ENCODE measurements at places on chromosomes 1 and 21.

DNA sequence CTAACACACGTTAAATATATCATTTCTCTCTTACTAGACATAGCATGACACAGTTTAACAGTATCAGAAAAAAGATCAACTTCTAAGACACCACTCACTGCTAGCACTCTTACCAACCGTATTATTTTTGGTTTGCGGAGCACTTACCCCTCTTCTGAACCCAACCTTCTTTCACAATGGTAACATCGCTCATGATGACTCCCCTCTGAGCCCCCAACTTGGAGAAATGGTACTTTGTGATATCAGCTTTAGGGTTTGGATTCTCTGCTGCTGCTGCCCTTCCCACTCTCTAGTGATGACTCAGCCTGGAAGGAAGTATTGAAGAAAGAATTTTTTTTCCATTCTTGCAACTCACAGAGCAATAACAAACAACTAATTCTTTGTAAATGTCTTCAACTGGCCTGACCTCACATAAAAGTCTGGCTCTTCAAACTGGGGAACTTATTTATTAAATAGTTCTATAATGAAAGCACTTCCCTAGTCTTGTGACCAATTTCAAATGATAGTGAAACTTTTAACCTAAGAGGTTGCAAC lies 7.0 kb downstream of the AKT3 start:
- peak; percentile 52 for DNase-seq

DNA sequence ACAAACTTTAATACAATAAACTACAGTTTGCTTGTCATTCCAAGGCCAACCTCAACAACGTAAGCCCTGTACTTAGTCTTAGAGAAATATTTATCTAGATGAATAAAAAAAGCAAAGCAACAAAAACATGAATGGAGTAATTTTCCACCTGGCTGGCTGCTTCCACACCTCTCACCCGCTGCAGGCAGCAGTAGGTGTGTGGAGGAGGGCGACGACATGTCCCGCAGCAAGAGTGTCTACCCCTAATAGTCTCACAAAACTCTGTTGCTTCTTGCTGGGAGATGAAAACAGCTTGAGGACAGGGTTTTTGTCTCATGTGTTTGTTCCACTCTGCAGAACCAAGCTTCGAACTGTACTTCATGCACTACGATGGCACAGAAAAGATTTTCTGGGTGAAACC lies 48.8 kb upstream of the IGSF5 start:
- no peak for DNase-seq

GRCh38 chr1:78142736-78143135 lies 97.0 kb downstream of the GIPC2 start:
- DNase-seq: no peak

GRCh38 chr1:29230553-29231378 lies at the start of gene MECR:
Gene MECR (minus strand): TSS chr1:29230934. CDS start chr1:29230906, 28 bp downstream.
- DNase-seq: peak; percentile 84

- no peak for DNase-seq
These were observed 36.4 kb downstream of the TMEM53 start for GRCh38 chr1:44637702-44638411.

GRCh38 chr1:213374369-213374768 lies 323.3 kb downstream of the RPS6KC1 start:
- DNase-seq: peak; percentile 45

DNA sequence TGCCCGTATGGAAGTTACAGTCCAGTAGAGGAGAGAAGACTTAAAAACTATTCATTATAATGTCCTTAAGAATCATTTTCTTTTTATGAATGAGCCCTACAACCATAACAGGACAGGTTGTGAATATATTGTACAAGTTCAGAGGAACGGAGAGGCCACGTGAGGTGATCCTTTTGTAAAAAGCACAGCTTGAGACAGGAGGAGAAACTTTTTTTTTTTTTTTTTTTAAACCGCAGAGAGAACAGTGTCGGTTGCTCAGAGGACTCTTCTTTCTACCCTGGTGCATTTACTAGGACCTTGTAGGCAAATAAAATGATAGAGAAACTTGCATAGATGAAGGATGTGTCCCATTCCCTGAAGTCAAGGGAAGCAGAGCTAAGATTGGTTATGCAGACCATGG lies 32.1 kb downstream of the DYRK1A start:
- DNase-seq: no peak

GRCh38 chr1:54352755-54353154 lies 53.4 kb downstream of the SSBP3 start:
- no peak for DNase-seq

- DNase-seq: no peak
These were observed 14.4 kb upstream of the PPP1R15B start for GRCh38 chr1:204426035-204426436.

GRCh38 chr1:57623039-57623790 lies 199.4 kb upstream of the DAB1 start:
- peak; percentile 47 for DNase-seq

DNA sequence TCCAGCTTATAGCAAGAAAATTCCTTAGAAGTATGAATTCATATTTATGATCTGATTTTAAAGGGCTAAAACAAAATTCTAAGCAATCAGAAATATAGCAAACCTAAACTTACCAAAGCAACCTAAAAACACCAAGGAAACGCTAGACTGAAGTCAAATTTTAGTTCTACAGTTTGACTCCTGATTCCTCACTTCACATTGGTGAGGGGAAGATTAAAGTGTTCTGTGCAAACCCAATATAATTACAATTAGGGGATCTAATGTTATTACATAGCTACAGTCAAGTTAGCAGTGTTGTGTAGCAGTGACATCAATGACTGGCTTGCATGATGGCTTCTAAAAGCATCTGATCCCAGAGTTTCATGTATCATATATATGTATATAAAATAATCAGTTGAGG lies 11.6 kb downstream of the HNRNPU start:
- no peak for DNase-seq

Measured in kidney capillary endothelial cell (primary cell).